Substantia nigra (tissue), 51 donors: ENCODE measurements at places on chromosomes 1 and 21.

GRCh38 chr1:11585389-11585788 is 68.8 kb downstream of the FBXO2 start:
- no peak for DNase-seq

- DNase-seq = no peak
These were observed 100.1 kb upstream of the JUN start for GRCh38 chr1:58883888-58884482.

- DNase-seq = no peak
These were observed 4.2 kb upstream of the CHD1L start for GRCh38 chr1:147238053-147238902.

DNA sequence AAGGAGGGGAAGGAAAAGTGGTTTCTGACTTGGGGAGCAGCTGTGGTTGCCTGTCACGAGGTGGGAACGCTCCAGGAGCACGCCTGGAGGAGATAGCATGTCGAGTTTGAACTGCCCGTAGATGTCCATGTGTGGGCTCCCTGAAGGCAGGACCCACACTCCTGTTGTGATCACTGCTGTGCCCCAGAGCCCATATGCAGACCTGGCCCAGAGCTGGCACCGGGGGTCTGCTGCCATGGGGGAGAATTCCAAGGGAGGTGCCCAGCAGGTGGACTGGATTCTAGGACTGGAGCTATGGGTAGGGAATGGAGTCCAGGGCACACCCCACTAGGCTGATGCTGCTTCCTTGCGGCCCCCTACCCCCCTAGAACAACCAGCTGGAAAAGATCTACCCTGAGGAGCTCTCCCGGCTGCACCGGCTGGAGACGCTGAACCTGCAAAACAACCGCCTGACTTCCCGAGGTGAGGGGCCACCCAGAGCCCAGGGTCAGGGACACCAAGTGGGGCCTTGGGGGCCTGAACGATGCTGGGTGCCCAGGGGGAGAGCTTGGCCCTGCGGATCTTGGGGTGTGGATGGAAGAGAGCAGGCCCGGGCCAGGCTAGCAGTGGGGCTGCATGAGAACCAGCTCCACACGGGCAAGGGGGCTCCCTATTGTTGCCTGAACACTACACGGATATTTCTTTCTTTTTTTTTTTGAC is 9.3 kb downstream of the PODN start:
- DNase-seq = no peak

GRCh38 chr1:30991862-30992606 is 73.5 kb downstream of the PUM1 start:
- DNase-seq = no peak

GRCh38 chr21:34260277-34261008 is 103.4 kb upstream of the KCNE2 start:
- no peak for DNase-seq

DNA sequence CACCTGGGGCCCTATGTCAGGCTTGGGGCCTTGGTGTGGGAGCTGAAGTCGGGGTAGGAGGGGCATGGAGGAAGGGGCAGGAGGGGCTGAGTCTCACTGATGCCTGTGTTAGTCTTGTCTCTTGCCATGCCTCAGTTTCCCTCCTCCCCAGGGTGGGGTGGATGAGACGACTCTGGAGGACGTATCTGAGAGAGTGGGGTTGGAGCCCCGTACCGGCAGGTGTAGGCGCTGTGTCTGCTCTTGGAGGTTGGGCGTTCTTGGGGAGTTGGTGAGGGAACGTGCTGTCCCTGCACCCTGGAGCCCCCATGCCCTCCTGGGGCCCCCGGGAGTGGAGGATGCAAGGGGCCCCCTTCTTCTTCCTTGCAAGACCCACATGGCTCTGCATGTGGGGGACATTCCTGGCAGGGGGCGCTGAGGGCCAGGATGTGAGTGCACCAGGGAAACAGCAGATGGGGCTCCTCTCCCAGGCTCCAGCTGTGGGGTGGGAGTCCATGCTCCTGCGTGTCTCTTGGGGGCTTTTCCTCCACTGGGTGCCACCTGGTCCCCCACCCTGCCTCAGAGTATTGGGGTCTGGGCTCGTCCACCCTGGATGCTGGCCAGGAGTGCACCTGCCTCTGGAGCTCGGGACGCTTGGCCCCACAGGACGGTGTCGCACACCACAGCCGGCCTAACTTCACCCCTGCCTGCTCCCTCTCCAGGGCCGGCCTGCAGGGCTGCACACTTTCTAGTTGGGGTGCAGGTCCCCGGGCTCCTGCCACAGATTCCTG is 1.4 kb upstream of the TNFRSF14 start:
- DNase-seq = no peak

DNA sequence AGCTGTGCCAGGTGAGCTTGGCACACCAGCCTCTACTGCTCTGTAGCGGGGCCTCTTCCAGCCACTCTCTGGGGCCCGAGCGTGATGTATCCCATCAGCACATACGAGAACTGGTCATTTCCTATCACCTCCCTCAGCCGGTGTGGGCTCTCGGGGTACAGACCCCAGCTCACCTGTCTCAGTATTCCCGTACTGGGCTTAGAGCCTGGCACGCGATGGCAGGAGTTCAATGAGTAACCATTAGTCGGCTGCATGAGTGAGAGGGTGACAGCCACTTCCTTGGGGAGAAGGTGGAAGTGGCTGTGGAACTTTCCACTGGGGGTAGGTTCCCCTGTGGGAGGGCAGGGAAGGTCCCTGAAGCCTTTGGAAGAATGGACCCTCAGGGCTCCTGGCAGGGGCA is 46.1 kb downstream of the ECE1 start:
- DNase-seq = no peak

DNA sequence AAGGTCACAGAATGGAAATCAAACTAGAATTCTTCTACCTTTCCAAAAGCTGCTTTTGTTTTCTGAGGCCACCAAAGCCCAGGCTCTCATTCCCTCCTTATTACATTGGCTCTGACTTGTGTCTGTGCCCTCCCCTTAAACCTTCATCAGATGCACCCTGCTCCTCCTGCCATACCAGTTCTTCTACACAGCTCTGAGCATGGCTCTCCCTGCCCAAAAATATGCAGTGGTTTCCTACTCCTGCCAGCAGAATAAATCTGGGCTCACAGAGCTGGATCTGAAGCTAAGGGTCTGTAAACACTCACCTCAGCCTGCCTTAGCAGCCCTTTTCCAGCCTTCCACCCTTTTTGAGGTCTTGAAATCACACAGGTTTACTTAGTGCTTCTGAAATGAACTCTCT is 55.0 kb downstream of the TTC3 start:
- no peak for DNase-seq

DNA sequence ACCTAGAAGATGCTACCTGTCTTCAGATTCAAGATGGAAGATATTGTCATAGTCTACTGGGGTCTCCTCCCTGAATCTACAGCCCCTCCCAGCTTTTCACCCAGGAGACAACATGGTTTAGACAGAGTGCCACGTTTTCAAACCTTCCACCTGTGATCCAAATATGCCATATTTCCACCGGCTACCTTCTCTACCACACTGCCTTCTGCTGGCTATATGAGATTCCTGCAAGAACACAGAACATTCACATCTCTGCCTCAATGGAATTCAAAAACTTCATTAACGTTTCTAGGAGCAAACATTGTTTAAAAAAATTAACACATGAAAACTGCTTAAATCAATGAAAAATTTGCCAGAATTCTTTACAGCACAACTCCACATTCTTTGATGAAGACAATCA is 12.9 kb upstream of the LELP1 start:
- no peak for DNase-seq

- no peak for DNase-seq
These were observed 78.8 kb downstream of the TRABD2B start for GRCh38 chr1:47918257-47918867.

GRCh38 chr1:160451119-160451858 is 50.9 kb downstream of the VANGL2 start:
- no peak for DNase-seq

DNA sequence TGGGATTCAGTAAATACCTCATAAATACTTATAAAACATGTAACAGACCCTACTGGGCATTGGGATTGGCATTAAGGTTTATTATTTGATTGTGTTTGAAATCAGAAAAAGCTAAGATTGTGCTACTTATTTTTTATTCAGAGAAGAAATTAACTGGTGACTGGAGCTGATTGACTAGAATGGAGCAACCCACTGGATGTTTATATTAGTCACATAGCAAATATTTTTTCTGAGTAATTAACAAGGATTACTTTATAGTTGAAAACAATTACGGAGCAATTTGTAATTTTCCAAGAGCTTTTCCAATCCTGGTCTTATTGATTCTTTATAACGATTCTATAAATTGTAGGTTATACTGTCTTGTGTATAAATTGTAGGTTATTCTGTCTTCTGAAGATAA is 208.7 kb downstream of the HLX start:
- DNase-seq = no peak

- DNase-seq = no peak
These were observed 25.9 kb upstream of the TARDBP start for GRCh38 chr1:10986525-10986890.

DNA sequence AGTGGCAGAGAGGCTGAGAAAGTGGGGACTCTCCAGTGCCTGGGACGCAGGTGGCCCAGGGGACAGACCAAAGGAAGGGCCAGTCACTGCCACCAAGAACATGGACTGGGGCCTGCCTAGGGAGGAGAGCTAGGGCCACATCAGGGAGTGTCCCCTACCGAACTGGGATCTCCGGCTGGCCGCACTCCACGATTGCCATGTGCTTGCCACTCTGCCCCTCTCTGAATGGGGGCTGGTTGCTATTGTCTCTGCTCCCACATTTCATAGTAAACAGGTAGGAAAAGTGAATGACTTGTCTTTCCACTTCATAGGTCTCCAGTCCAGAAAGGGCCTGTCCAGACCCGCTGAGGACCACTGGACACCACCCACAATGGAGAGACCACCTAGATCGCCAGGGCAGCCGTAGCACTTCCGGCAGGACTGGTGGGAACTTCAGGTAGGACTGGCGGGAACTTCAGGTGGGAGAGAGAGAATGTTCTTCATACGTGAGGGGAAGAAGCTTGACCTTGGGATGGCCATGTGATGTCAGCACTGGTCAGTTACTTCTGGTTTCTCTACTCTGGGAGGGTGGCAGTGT is 55.2 kb upstream of the PDE9A start:
- DNase-seq = no peak

GRCh38 chr21:32597205-32597604 is 11.9 kb upstream of the TCP10L start:
- DNase-seq = no peak

DNA sequence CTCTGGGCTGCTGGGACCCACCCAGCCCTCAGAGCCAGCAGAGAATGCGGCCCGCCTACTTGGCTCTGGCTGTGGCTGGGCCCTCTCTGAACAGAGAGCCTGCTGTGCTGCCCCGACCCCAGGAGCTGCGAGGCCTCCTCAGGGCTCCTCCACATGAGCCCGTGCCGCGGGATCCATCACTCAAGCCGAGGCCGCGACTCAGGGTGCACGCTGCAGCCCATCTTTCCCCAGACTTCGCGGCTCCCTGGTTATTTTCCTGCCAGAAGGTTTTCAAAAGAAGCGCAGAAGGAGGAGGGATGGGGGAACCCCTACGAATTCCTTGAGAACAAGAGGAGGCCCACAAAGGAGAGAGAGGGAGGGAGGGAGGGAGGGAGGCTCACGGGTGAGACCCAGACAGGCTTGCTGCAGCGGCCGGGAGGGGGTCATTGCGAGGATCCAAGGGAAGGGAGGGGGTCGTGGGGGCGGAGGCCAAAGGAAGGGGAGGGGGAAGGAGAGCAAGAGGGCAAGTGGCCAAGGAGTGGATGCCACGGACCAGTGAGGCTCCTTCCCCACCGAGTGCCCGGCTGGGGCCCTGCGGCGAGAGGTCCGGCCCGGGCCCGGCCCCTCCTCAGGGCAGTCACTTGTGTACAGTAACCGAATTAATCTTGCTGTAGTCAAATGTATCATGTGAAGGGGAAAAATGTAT is 146.8 kb downstream of the CASZ1 start:
- no peak for DNase-seq

DNA sequence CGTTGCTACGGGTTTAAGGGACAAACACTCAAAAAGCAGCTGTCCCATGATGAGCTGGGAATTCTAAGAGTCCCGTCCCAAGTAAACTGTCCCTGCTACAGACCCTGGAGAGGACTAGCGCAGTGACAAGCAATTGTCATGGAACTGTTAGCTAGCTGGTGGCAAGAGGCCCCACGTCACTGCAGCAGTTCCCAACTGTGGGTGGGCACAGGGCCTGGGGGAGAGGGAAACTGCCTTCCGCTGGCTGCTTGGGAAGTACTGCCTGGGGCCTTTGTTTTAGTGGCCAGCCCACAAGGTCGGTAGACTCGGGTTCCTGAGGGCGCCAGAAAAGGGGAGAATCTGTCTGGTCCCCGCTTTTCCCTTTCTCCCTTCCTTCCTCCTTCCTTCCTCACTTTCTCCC is 97.4 kb downstream of the LACTBL1 start:
- DNase-seq = no peak

DNA sequence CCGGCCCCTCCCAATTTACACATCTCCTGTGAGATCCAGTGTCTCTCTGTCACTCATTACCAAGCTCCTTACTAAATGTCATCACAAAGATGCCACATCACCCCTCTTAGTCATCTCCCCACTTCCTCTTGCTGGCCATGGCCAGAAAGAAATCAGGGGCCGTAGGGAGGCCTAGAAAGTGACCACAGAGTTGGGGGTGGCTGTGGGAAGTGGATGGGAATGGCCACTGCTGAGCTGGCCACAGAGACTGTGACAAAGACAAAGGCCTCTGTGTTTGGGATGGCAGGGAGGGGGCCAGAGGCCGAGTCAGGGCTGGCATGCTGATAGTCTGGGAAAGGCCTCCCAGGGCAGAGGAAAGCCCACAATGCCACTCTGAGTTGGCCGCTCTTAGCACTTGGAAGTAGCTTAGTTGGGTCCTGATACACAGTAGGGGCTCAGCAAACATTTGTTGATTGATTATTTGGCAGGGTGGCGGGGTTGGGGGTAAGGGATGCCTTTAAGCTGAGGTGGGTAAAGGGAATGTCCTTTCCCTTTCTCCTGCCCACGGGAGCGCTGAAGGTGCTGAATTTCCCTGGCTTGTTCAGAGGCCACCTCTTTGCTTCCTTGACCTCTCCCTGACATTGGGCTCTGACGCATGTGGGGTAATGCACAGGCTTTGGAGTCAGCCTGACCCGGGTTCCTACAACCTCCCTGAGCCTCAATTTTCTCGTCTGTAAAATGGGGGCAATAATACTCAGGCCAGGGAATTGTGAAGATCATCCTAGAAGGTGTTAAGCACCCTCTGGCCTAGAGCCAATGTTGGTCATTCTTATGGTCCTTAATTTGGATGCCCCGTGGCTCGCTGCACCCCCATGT is 13.2 kb downstream of the NAV1 start:
- DNase-seq = peak; percentile 72

DNA sequence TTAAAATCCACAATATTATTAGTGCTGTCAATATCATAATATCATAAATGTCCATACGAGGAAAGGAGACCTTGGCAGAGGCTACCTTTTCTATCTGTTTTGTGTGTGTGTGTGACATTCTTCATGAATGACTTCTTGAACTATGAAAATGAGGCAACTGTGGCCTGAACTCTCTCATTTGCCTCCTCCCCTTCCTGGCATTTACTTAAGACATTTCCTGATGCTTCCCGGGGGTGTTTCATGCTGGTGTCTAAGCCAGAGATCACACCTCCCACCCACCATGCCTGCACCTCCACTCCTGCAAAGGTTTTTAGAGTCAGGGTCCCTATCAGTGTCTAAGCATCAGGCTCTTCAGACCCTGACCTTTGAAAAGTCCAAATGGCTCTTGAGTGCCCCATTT is 420.9 kb downstream of the KIF26B start:
- no peak for DNase-seq
